ENCODE measurements at places on chromosomes 16 and 17.
A peak's percentile ranks its signal among the peaks of the same experiment; 100 is the strongest.

- H3K27ac ChIP-seq, result no peak overlapping the region
- DNase-seq, result no peak
- no peak overlapping the region for H3K4me3 ChIP-seq
- H3K27me3 ChIP-seq, result no peaks in the 10 kb centered on the region
- H3K36me3 ChIP-seq, result no peaks in the 10 kb centered on the region
- H3K4me1 ChIP-seq, result no peaks in the 10 kb centered on the region
These were observed 23.0 kb upstream of the PLCG2 start for GRCh38 chr16:81755915-81756614.

DNA sequence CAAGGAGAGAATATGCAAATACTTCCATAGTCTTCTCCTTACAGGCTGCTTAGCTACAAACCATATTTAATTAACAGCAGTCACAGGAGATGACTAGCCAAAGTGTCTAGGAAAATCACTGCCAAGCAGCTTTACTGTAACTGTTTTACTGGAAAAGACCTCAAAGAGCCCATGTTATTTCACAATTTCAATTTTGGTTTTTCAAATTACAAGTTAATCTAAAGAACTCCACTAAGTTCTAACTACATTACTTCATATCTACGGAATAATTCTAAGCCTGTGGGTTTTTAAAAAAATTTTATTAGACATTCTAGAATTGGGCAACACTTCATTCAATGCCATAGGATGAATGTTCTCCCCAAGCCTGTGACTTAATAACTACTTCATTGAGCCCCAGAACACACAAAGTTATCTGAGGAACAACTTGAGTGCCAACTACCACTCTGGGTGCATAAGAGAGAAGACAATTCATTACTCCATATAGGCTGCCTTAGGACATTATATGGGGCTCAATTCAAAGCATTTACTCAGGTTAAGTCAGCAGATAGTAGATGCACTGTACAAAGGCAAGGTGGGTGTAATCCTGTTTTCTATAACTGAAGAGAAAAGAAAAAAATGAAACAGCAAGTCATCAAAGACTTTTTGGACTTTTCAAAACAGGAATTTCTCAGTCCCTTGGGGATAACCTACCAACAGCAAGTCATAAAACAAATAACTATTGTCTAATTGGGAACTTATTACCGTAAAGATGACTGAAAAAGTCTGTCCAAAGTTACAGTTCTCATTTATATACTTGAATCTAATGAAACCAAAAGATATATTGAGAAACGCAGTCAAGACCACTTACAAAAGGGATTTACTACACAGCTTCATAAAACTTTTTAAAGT is 33.0 kb downstream of the STAT3 start:
- no peak overlapping the region for H3K4me3 ChIP-seq
- no peaks in the 10 kb centered on the region for H3K4me1 ChIP-seq
- DNase-seq, result no peak
- H3K36me3 ChIP-seq, result no peaks in the 10 kb centered on the region

- H3K4me1 ChIP-seq, result peaks cover 17% of the 10 kb centered on the region
- no peak for DNase-seq
These were observed 13.3 kb upstream of the MARCHF10 start for GRCh38 chr17:62821189-62822079.

DNA sequence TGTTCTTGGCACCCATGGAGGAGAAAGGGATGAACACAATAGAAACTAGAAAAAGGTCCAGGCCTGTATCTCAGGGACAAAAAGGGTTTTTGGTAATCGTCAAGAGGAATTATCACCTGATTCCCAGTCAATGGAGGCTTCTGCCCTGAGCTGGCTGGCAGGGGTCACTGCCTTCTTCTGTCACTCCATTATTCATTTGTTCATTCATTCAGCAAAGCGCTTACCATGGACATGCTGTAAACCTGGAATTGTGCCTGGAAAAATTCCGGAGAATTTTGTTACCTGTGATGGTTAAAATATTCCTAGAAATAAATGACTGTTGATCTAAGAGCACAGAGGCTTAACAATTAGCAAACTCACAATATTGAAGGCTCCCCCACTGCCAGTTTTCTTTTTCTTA is 212.3 kb downstream of the SHISA9 start:
- H3K4me1 ChIP-seq, result peaks cover 4% of the 10 kb centered on the region
- no peaks in the 10 kb centered on the region for H3K36me3 ChIP-seq
- no peak overlapping the region for H3K27ac ChIP-seq
- DNase-seq, result no peak
- H3K4me3 ChIP-seq, result no peak overlapping the region
- H3K27me3 ChIP-seq, result no peaks in the 10 kb centered on the region

DNA sequence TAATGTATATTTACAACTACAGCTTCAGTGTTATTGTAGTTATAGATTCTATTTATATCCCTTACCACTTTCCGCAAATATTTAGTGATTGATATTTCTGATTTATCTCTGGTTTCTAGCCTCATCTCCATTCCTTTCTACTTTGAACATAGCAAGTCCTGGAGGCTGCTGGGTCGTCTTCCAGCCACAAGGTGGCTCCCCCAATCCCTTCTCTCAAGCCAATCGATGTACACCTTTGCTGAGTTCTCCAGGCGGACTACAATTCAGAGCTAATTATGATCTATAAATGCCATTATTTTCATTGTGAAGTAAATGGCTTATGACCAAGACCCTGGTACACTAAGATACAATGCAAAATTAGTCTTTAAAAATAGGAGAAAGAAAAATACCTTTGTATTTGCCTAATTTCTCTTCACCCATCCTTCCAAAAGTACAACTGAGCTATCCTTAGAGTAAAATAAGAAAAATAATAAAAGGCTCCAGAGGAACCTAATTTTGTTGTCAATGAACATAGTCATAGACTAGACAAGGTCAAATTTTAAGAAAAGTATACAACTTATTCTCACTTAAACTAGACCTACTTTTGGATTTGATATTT is 122.1 kb downstream of the SKAP1 start:
- no peaks in the 10 kb centered on the region for H3K36me3 ChIP-seq
- H3K4me1 ChIP-seq, result no peaks in the 10 kb centered on the region
- H3K4me3 ChIP-seq, result no peak overlapping the region
- peak; percentile 15 for DNase-seq

- no peak overlapping the region for H3K27ac ChIP-seq
- H3K4me3 ChIP-seq, result no peak overlapping the region
- no peaks in the 10 kb centered on the region for H3K36me3 ChIP-seq
These were observed 44.3 kb upstream of the GNG13 start for GRCh38 chr16:844638-845350.

DNA sequence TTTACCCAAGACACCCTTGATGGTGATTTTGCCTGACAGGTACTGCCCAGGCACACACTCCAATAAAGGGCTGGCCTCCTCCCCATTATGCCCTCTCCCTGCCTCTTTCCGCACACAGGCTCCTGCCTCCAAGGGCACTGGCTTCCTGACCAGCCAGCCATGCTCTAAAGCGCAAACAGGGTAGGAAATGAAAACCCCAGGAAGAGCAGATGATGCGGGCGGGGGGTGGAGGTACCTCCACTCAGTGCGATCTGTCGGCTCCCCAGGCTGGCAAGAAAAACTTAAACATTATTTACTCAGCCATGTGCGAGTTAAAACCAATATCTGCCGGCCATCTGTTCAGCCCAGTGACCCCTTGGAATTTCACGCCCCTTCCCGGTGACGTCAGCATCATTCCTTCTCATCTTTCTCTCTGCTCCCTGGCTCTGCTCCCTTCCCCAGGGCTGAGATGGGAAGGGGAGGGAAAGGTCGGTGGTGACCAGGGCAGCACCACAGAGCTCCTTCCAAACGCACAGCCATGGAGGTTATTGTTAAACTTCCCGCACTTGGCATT is 262.5 kb downstream of the CBLN1 start:
- no peak overlapping the region for H3K4me3 ChIP-seq
- no peaks in the 10 kb centered on the region for H3K36me3 ChIP-seq
- peaks cover 9% of the 10 kb centered on the region for H3K4me1 ChIP-seq
- DNase-seq, result no peak

GRCh38 chr16:77299395-77299794 is 100.2 kb downstream of the SYCE1L start:
- no peak overlapping the region for H3K4me3 ChIP-seq
- H3K4me1 ChIP-seq, result no peaks in the 10 kb centered on the region
- H3K27me3 ChIP-seq, result peaks cover 1% of the 10 kb centered on the region
- H3K36me3 ChIP-seq, result no peaks in the 10 kb centered on the region

DNA sequence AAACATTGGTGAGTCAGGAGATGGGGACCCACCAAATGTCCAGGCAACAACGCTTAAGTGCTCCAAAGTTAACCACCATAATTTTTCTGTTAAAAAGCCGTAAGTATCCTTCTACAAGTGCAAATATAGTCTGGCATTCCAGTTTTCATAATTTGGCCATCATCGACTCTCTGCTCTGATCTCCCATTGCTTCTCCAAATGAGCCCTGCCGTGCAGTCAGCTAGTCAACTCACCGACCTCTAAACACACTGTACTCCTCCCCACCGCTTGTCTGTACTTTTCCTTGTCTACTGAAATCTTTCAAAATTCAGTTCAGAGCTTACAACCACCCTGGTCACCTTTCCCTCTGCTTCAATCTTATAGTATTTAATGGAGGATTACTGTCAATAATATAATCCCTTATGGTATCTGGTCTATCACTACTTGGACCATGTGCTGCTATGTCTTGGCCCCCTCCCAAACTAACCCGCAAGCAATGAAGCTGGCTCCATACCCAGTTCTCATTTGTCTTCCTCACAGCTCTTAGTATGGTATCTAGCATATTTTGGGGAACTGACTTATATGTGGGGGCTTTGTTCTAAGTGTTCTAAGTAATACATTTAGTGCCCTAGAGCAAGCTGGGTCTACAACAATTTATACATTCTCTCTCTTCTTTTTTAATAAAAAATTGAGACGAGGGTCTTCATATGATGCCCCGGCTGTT is 52.7 kb upstream of the SLC25A19 start:
- no peak overlapping the region for H3K4me3 ChIP-seq
- no peaks in the 10 kb centered on the region for H3K27me3 ChIP-seq
- peaks cover 14% of the 10 kb centered on the region for H3K4me1 ChIP-seq
- H3K27ac ChIP-seq, result 0 out of 2 replicates have a peak overlapping the region, but pooled peaks have one; percentile 9
- DNase-seq, result no peak

DNA sequence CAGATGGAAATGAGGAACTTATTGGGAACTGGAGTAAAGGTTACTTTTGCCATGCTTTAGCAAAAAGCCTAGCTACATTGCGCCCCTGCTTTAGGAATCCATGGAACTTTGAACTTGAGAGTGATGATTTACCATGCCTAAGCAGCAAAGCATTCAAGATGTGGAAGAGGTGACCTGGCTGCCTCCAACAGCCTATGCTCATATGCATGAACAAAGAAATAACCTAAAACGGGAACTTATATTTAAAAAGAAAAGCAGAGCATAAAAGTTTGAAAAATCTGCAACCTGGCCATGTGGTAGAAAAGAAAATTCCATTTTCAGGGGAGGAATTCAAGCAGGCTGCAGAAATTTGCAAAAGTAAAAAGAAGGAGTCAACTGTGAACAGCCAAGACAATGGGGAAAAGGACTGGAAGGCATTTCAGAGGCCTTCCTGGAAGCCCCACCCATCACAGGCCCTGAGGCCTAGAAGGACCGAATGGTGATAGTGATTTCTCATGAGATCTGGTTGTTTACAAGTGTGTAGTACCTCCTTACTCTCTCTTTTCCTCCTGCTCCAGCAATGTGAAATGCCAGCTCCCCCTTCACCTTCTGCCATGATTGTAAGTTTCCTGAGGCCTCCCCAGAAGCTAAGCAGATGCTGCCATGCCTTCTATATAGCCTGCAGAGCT is 48.7 kb downstream of the MRPS23 start:
- DNase-seq, result no peak
- no peaks in the 10 kb centered on the region for H3K36me3 ChIP-seq
- no peaks in the 10 kb centered on the region for H3K27me3 ChIP-seq
- H3K4me1 ChIP-seq, result peaks cover 2% of the 10 kb centered on the region
- no peak overlapping the region for H3K4me3 ChIP-seq

DNA sequence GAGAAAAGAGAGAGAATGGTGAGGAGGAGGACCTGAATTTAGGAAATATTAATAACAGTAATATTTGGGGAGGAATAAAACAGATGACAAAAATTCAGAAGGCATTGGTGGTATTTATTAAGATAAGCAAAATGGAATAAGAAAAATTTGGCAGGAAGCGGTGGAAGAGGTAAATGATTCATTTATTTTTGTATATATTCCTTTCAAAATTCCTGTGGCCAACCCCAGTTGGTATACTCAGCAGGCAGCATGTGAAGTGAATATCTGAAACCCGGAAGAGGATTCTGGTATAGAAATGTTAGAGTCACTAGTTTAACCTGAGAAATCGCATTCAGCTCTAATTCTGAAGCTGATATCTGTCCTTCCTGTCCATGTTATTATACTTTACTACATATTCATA is 792.0 kb downstream of the KCNJ2 start:
- no peak for DNase-seq
- H3K4me3 ChIP-seq, result no peak overlapping the region
- no peaks in the 10 kb centered on the region for H3K36me3 ChIP-seq
- H3K4me1 ChIP-seq, result no peaks in the 10 kb centered on the region

- H3K27me3 ChIP-seq, result no peaks in the 10 kb centered on the region
- DNase-seq, result no peak
These were observed 12.1 kb downstream of the CD300A start for GRCh38 chr17:74478420-74479100.

- no peaks in the 10 kb centered on the region for H3K4me1 ChIP-seq
- no peak overlapping the region for H3K27ac ChIP-seq
- H3K4me3 ChIP-seq, result no peak overlapping the region
- peaks cover 32% of the 10 kb centered on the region for H3K27me3 ChIP-seq
- DNase-seq, result no peak
- H3K36me3 ChIP-seq, result no peaks in the 10 kb centered on the region
These were observed 2.3 kb upstream of the MYH11 start for GRCh38 chr16:15858921-15859668.

DNA sequence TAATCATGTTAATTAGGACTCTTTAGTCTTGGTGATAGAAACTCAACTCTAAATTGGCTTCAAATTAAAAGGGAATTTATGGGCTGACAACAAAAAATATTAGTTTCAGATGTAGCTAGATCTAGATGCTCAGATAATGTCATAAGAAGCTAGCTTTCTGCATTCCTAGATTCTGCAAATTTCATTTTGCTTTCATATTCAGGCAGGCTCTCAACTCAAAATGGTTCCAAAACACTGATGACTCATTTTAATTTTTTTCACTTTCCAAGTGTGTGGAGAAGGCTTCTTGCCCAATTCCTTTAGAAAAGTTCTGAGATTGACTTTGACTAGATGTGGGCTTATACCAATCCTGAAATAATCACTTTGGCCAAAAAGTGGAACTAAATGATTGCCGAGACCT is 236.7 kb upstream of the GOT2 start:
- H3K4me3 ChIP-seq, result no peak overlapping the region
- H3K4me1 ChIP-seq, result no peaks in the 10 kb centered on the region
- H3K36me3 ChIP-seq, result no peaks in the 10 kb centered on the region
- H3K27me3 ChIP-seq, result no peaks in the 10 kb centered on the region
- no peak overlapping the region for H3K27ac ChIP-seq
- DNase-seq, result no peak

All from H1 (cell line).